ENCODE measurements at places on chromosomes 6 and 20.
A peak's percentile ranks its signal among the peaks of the same experiment; 100 is the strongest.

DNA sequence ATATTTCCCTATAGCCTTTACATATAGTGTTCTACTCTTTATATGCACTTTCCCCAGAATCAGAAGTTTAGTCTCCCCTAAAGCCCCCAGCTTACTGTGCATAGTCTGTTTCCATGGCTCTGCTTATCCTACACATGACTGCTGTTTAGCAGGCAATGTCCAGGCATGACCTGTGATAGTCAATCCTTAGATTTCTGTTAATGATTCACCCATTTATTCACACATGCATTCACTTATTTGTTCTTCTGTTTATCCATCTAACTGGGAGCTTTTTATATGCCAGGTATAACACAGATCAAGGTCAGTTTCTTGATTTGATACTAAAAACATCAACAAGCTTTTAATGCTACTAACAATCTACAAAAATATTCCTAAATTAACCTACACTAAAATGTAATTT lies 300.8 kb downstream of the PHF3 start:
- no peak for DNase-seq

GRCh38 chr6:53070806-53071205 lies 5.6 kb downstream of the FBXO9 start:
- no peak for DNase-seq

GRCh38 chr6:26468829-26469228 lies 11.1 kb downstream of the BTN2A1 start:
- DNase-seq = no peak

DNA sequence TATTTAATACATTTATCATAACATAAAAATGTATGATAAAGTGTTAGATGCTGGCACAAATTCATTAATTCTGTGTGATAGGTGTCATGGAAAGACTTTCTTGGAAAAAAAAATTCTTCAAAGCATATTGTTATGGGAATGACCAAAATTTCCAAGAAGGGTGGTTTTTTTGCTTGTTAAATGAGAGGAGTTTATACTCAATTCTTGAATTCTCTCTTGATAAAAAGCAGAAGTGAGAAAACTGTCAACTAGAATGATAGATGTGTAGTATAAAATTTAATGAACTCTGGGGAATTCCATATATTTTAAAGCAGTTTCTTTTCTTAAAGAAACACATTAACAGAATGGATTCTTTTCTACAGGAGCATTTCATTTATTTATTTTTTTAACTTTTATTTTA lies 62.0 kb upstream of the SNAP91 start:
- no peak for DNase-seq

DNA sequence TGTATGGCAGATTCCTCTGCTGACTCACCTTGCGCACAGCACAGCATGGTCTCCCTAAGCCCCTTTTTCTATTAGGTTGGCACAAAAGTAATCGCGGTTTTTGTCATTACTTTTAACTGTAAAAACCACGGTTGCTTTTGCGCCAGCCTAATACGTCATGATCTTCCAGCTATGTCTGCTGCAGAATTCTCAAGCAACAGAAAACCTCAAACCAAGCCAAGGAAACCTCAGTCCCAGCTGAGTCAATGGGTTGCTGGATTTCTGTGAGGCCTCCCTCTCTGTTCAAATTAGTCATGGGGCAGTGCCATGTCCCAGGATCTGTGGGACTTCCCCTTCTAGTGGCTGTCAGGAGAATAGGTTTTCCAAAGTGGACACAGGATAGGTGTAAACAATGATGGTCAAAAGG lies 15.7 kb upstream of the ENPP1 start:
- no peak for DNase-seq

- no peak for DNase-seq
Measured at GRCh38 chr6:56156643-56157042, 90.7 kb downstream of the COL21A1 start.

DNA sequence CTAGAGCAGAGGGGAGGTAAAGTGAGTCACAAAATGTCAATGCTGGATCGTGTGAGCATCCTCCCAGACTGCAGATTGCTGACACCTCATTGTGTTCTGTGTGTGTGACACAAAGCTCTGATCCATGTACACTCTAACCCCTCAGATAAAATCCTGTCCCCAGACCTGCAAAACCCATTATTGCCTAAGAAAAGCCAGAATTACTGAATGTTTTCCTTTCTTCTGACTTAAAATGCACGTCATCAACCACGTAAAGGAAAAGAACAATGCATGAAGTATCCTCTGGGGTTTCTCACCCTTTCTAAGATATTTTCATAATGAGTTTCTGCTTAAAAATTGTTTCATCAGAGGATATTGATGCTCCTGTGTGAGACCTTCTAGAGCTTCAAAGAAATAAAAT lies 218.0 kb upstream of the PREP start:
- no peak for DNase-seq

- peak; percentile 87 for DNase-seq
Measured at GRCh38 chr20:33810885-33811775, at the start of gene CHMP4B. TSS of gene CHMP4B (plus strand) at chr20:33811348. CDS start at chr20:33811469, 121 bp downstream.

DNA sequence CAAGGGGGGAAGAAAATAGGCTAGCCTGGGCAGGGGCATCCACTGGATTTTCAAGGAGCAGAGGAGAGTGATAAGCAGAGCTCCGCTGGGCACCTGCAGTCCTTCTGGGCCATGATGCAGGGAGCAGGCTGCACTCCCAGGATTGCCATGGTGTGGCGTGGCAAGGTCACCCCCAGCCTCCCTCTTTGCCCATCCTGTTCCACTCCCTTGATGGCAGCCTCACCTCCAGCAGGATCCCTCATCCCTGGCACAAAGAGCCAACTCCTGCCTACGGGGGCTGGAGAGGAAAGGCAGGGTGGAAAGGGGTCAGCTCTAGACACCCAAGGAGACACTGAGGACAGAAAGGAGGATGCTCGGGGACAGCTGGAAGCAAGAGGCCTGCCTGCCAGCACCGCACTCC lies 22.4 kb upstream of the MYMX start:
- DNase-seq = no peak

DNA sequence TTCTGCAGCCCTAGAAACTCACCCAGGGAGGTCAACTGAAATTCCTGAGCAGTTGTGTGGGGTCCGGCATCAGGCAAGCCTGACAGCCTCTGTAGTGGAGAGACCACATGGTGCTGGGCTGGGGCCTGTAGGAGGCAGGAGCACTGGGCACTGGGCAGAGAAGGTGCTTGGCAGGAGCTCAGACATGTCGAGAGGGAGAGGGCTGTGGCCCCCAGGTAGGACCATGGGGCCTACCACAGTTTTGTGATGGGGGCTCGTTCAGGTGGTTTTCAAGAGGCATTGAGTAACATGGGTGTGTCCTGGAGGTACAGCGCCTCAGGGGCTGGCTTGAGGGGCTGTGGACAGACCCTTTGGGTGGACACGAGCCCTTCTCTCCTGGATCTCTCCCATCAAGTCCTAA lies 15.9 kb downstream of the SLC22A23 start:
- DNase-seq = no peak

- no peak for DNase-seq
Measured at GRCh38 chr6:84218091-84218490, 9.4 kb downstream of the CEP162 start.

GRCh38 chr6:12657884-12658283 lies 58.7 kb upstream of the PHACTR1 start:
- no peak for DNase-seq

DNA sequence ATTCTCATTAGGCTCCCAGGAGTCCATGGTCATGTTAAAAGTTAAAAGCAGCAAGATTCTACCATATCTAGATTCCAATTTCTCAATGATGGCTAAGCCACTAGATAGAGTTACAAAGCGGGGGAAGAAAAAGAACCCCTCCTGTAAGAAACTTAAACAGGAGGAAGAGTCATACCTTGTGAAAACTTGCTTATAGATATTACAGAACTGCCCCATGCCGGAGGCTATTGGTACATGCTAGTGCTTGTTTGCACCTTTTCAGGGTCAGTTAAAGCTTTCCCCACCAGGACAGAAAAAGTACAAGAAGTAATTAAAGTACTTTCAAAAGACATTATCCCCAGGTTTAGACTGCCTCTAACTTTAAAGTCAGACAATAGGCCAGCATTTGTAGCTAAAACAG lies 15.5 kb upstream of the GSTA3 start:
- no peak for DNase-seq

DNA sequence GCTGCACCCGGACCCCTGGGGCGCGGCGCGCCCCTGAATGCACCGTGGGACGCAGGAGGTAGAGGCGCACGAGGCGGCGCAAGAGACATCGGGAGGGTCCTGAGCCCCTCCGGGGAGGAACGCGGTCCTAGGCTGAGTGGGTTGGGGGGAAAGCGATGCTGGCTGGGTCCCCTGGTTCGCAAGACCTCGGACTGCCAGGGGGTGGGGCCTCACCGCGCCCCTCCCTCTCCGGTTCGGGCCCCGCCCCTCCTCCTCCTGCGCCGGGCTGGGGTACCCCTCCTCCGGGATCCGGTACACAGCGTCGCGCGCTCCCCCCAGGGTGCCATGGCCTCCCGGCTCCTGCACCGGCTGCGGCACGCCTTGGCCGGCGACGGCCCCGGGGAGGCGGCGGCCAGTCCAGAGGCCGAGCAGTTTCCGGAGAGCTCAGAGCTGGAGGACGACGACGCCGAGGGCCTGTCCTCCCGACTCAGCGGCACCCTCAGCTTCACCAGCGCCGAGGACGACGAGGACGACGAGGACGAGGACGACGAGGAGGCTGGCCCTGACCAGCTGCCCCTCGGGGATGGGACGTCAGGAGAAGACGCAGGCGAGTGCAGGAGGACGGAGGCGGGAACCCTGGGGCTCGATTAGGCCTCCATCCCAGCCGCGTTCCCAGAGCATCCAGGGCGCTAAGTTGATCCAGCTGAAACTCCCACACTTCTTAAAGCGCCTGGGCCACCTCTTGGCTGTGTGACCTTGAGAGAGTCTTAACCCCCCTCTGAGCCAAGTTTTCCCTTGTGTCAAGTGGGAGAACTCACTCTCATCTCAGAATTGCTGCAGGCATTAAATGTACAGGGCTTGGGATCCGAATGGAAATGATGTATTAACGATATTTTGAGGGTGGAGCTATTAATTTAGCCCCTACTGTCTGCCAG lies 541 bp downstream of the SNX21 start:
- DNase-seq = peak; percentile 97

- no peak for DNase-seq
Measured at GRCh38 chr6:73932866-73933265, 236.9 kb downstream of the CD109 start.

GRCh38 chr6:167079853-167080297 lies 43.0 kb upstream of the CCR6 start:
- no peak for DNase-seq

- DNase-seq = no peak
Measured at GRCh38 chr6:12383448-12383847, 93.3 kb downstream of the EDN1 start.

DNA sequence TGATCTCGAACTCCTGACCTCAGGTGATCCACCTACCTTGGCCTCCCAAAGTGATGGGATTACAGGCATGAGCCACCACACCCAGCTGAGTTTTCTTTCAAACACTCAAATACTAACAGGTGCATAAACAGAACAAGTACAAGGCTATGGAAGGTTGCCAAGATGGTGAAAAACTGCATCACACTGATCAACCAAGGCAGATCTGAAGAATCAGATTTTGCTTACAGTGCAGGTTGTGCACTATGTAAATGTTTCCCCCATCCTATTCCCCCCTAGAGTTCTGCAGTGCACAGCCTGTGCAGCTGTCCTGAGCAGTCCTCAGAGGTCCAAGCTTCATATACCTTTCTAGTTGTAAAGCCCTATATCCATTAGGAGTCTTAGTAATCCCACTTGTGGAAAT lies 73.0 kb downstream of the GFRA4 start:
- DNase-seq = no peak

- DNase-seq = no peak
Measured at GRCh38 chr6:20670750-20671149, 136.5 kb downstream of the CDKAL1 start.

Measured in right kidney (tissue), 9 donors.